Activated gamma-delta T cell treated with anti-CD3 and anti-CD28 coated beads, Interleukin-2, amount 50 U/mL, for 16 hours (primary cell): ENCODE measurements at places on chromosomes 7 and 10.

GRCh38 chr7:911791-912480, 35.6 kb downstream of the GET4 start:
- DNase-seq, result no peak

GRCh38 chr10:35451151-35452016, 115.1 kb downstream of the CCNY start:
- DNase-seq, result no peak

DNA sequence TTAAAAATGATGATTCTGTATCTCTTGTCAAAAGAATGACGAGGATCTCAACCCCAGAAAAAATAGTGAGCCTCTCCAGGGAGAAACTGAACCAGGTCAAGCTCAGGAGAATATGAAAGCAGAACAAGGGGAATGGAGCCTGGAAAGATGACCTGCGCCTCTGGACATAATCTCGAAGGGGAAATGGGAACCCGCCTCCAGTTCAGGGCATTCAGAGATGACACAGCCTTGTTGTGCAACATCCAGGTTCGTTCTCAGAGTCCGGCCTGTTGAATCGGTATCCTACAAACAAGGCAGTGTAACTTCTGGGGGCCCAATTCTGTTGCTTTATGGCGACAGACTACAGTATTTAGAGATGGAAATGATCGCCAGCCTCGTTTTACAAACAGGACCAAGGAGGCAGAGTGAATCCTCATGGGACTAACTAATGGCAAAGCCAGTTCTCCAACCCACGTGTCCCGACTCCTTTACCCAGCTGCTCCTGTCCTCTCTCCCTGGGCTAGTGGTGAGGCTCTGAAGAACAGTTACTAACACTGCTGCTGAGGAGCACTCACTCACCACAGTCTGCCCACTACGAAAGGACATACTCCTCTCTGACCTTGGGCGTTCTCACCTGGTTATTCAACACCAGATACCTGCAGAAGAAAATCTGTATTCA, 67.6 kb downstream of the JAZF1 start:
- no peak for DNase-seq

DNA sequence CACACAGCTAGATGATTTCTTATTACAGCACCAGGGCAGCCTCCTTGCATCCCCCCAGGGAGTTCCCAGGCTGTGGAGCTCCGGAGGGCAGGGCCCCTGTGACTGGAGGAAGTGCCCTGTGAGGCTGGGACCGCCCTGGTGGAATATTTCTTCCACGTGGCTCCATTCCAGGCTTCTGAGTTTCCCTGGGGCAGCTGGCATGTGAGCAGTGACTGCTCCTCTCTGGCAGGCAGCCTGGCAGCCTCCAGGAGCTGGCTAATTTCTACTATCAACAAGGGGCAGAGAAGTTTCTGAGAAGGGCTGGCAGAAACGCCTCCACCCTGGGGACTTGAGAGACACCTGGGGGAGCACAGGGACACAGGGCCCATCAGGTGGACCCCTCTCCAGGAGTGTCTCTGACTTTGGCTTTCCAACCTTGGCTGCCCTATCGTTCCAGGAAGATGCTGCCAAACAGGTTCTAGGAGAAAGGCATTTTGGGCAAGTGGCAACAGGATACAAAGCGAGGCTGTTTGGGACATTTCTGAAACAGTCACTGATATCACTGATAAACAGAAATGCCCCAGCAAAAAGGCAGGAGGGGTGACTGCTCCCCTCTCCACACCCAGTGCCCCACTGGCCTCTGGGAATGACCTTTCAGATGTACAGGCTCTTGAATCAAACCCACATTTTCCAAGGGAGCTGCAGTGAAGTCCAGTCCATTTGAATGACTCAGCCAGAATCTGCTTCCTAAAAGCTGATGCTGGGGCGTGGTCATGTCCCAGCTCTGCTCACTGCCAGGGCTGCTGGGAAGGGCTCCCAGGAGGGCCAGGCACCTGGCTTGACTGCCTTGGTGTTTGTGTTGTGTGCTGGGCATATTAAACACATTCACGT, 16.1 kb downstream of the MYOF start:
- no peak for DNase-seq

GRCh38 chr7:113394856-113395255, 276.5 kb upstream of the SMIM30 start:
- DNase-seq, result no peak

- DNase-seq, result no peak
These were observed 33.1 kb downstream of the PDSS1 start for GRCh38 chr10:26730552-26730951.

GRCh38 chr7:22326181-22326580, 30.8 kb downstream of the RAPGEF5 start:
- no peak for DNase-seq

DNA sequence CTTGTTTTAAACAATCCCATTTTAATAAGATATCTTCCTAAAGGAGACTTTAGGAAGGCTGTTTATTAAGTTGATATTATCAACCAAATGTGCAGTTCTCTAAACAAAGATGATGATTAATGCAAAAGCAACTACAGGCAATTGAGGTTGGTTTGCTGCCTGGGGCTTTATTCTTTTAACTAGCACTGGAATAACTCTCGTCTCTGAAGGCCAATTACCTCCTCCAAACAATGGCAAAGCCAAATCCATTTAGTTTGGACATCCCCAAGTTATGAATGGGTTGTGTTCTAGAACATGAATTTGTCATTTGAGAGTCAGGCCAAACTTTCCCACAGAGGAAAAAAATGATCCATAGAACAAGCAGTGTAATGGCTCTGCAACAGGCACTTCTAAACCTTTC, 114.1 kb downstream of the SLC16A9 start:
- DNase-seq, result no peak

- no peak for DNase-seq
These were observed 22.7 kb upstream of the IKZF1 start for GRCh38 chr7:50281680-50282445.

DNA sequence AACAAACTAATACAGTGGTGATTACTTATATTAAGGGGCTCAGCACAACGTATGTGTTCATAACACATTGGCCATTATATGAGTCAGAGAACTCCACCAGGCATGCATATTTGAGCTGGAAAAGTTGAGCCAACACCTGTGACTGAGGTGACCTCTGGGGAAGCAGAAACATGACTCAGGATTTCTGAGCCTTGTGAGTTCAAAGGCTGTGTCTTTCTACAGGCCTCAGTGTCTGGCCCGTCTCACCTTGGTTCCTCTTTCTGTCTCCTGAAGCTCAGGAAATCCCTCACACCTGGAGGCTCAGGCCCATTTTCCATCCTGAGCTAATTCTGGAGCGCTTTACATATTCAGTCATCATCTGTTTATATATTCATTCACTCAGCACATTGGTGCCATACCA, 230.9 kb upstream of the AGK start:
- no peak for DNase-seq

- no peak for DNase-seq
These were observed 43.6 kb upstream of the KLF6 start for GRCh38 chr10:3828404-3829155.

DNA sequence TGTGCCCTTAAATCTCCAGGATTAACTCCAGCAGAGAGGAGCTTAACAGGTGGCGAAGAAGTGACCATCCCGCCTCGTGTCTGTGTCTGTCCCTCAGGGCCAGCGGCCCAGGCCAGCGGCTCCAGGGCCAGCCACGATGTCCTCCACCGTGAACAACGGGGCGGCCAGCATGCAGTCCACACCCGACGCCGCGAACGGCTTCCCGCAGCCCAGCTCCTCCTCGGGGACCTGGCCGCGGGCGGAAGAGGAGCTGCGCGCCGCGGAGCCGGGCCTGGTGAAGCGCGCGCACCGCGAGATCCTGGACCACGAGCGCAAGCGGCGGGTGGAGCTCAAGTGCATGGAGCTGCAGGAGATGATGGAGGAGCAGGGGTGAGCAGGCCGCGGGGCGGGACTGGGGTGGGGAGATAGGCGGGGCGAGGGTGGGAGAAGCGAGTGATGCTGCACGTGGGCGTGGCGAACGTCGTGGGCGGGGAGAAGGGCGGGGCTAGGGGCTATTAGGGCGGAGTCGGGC, 33.3 kb downstream of the SRRM3 start:
- peak; percentile 33 for DNase-seq

DNA sequence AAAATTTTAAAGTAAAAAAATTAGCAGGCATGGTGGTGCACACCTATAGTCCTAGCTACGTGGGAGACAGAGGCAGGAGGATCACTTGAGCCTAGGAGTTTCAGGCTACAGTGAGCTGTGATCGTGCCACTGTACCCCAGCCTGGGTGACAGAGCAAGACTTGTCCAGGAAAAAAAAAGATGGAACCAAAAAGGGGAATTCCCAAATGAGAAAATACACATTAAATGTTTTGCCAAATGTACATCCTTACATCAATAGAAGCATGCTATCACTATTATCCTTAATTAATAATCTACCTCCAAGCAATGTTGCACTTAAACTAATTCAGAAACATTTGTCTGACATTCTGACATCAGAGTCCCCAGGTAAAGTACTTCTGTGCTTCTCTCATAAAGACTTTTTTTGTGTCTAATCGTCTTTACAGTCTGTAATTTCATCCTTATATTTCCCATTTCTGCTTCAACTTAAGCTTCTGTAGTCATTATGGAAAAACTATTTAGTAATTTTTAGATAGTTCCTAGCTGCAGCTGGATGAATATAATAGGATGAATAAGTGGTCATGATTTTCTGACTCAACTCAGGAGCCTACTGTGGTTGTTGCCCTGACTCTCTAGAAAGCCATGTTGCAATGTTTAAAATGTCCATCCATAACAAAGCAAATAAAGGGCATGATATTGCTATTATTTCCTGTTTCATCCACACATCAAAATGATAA, 57.7 kb downstream of the MYPN start:
- DNase-seq, result no peak

DNA sequence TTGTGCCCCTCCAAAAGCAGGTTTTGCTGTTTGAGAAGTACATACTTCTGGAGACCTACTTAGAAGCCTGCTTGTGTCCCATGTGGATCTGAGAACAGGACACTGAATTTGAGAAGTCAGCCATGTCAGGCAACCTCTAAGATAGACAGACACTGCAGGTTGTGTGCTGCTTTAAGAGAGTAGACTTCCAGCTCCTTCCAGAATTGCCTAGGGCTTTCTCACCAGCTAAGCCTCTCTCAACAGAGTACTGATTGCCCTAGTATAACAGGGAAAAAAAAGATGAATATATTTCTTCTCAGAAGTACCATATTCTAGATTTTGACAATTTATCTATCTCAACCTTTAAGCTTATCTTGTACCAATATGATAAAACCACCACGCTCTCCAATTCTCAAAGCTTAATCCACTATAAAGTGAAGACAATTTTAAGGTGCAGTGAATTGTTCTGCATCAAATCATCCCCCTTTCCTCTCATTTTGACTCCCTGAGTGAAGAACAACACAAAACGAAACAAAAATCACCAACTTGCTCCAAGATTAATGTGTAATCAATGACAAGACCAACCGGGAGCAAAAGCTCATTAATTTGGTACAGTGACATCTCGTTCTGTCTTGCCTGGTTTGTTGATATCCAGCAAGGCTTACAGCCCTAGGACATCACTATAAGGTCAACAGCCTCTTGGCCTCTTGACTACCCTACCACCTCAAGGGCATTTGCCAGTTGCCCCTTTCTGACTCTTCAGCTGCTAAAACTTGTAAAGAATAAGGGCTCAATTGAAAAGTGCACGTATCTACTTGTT, 214.6 kb downstream of the SORCS1 start:
- DNase-seq, result no peak

GRCh38 chr10:31594347-31594873, 275.4 kb downstream of the ZEB1 start:
- DNase-seq, result no peak

DNA sequence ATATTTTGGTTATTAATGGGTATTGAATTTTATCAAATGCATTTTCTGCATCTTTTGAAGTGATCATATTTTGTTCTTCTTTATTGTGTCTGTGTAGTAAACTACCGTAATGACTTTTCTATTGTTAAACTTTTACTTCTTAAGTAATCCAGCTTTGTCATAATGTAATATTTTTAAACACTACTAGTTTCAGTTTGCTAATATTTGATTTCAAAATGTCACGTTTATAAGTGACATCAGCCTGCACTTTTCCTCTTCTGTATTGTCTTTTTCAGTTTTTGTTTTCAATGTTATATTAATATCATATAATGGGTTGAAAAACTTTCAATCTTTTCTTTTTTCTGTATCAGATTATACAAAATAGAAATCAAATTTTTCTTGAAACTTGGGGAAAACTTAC, 71.6 kb upstream of the ANKRD1 start:
- no peak for DNase-seq

DNA sequence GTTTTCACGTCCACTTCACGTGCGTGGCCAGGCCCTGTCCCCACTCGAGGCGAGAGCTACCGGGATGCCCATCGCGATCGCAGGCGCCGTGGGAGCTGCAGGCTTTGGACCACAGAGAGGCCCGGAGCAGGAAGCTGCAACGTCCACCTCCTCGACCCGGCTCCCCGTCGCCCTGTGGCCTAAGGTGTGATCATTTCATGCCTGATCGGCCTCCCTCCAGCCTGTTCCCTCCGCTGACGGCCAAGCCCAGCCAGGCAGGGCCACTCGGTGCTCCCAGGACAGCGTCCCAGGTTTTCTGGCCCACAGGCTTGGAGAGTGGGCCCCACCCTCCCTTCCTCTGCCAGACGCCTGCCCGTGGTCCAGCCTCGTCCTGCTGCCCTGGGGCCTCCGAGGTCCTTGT, 19.6 kb downstream of the KNDC1 start:
- no peak for DNase-seq

DNA sequence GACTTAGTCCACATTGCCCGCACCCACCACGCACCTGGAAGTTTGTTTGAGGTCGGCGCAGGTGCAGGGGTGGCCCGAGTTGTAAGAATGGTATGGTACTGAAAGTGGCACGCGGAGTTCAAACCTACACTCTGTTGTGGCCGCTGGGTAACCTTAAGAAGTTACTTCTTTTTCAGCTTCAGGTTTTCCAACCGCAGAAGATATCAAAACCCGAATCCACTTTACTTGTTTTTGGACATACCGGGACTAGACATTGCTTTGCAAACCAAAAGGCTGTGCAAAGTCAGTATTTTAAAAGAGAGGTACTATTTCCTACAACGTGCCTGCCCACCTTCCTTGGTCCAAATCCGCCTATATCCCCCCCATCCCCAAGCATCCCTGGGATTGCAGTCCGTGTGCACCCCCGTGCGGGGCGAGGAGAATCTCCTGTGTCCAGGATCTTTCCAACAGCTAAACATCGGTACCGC, 1.0 kb downstream of the IGFBP3 start:
- no peak for DNase-seq

DNA sequence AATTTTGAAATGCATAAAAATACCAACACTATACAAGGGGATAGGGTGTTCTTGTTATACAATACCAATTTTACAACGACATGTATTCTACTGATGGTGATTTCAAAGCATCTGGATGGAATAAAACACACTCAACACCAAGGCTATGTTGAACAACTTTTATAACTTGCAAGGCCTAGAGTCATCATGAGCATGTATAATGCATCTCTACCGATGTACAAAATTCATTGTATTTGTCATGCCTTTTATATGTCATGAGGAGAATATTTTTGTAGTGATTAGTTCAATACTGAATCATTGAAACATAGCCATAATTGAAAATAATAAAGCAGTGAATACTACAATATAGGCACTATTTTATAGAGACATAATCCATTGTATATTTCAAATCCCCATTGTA, 160.2 kb downstream of the ETV1 start:
- DNase-seq, result no peak
